ENCODE measurements at places on chromosomes 6 and 20.

DNA sequence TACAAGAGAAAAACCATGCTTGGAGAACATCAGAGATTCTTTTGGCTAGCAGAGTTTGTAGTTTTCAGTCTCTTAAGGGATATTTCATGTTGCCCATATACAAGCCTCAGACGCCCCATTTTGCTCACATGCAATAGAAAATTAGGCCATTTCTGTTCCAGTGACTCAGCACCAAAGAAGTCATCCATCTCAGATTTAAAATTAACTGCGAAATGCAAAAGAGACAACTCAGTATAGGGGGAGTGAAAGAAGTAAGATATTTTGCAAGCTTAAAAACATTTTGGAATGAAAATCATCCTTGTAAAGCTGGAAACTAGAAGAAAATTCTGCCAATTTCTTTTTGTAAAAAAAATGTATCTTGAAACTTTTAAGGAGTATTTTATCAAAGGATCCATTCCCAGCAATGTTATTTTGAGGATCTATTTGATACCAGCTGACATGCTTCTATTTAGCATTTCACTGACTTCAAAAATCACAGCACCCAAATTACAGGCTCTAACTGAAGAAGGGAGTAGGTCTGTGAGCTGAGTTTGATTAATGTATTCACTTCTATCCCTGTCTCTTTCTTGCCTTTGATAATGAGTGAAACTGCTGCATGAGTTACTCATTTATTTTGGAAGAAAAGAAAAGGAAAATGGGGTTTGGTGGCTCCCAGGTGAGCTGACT lies 223.7 kb upstream of the SULF2 start:
- ATAC-seq: no peak

- no peak for ATAC-seq
Observed at GRCh38 chr20:11553603-11554002, 364.1 kb upstream of the BTBD3 start.

GRCh38 chr6:9405369-9405768 lies 970.0 kb upstream of the SLC35B3 start:
- no peak for ATAC-seq

DNA sequence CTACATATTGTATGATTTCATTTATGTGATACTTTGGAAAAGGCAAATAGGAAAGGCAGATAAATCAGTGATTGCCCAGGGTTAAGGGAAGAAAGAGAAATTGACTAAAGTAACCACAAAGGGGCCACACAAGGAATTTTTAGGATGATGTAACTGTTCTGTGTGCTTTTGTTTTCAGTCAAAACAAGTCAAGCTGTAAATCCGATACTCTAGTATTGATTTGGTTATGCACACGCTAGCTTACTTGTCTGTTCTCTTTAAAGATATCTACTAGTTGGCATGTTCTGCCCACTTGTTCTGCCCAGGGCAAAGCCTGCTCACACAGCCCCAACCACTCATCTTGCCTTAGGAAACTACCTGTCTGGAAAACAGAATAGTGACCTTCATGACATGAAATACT lies 6.4 kb downstream of the FBXL4 start:
- no peak for ATAC-seq

- ATAC-seq: peak; percentile 68
Observed at GRCh38 chr6:29011276-29011734, 6.2 kb upstream of the ZNF311 start.

GRCh38 chr6:160274871-160275510 lies 16.4 kb upstream of the SLC22A2 start:
- ATAC-seq: no peak

DNA sequence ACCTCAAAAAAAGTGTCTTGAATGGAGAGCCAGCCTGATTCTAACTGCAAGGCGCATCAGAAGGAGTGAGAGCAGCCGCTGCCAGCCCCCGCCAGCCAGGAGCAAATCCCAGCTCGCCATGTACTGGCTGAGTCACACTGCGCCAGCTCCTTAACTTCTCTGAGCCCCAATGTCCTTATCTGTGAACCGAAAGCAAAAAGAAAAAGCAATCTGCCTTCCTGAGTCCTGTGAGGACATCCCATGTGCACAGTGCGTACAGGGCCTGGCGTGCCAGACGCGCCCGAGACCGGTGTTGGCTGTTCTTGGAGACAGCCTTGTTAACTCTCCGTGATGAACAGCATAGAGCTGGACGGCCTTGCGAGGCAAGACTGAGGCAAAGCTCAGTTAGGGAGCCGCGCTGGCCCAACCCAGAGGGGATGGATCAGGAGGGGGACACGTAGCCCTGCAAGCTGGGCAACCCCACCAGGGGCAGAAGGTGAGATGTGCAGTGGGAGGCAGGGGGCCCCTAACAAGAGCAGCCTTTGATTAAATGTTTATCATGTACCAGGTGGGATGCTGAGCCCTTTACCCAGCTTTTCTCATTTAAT lies 122.7 kb downstream of the AGPAT4 start:
- ATAC-seq: no peak

GRCh38 chr20:50245498-50246366 lies 55.1 kb downstream of the CEBPB start:
- no peak for ATAC-seq

- no peak for ATAC-seq
Observed at GRCh38 chr6:67287566-67287965, 1347.5 kb upstream of the ADGRB3 start.

GRCh38 chr6:144335914-144336313 lies 50.8 kb downstream of the UTRN start:
- no peak for ATAC-seq

GRCh38 chr6:109483735-109484057 lies 677 bp upstream of the ZBTB24 start:
- peak; percentile 6 for ATAC-seq

- no peak for ATAC-seq
Observed at GRCh38 chr6:95489185-95489863, 88.0 kb upstream of the MANEA start.

GRCh38 chr20:13778827-13779226 lies 5.9 kb downstream of the ESF1 start:
- ATAC-seq: no peak

- peak; percentile 81 for ATAC-seq
Observed at GRCh38 chr6:3356056-3356823, 97.5 kb downstream of the PSMG4 start.
